ENCODE measurements at places on chromosomes 16 and 17.

GRCh38 chr17:18042983-18043382, 3.8 kb downstream of the GID4 start:
- DNase-seq, result no peak

- DNase-seq, result no peak
These were observed 41.4 kb downstream of the HYDIN start for GRCh38 chr16:71188956-71189712.

- DNase-seq, result no peak
These were observed 64.9 kb downstream of the ITFG1 start for GRCh38 chr16:47395733-47396498.

DNA sequence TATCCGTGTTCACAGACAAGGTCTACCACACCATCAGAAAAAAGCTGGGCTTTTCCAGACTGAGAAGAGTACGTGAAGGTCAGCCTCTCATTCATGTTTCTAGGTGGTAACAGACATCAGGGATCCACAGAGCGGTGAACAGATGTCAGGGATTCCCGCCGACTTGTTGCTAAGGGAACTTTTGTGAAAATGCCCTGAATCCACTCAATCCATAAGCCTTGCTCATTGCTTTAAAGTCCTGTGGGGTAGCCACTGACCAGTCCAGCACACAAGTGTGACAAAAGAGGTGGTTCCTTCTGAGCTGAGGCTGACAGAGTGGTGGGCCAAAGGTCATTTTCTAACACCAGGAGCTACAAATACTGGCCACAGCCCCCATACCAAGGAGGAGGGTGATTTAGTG, 5.9 kb downstream of the GAS7 start:
- DNase-seq, result no peak

- DNase-seq, result no peak
These were observed 2.2 kb upstream of the KRT33A start for GRCh38 chr17:41352597-41353366.

GRCh38 chr17:57226793-57227192, 29.5 kb upstream of the MSI2 start:
- no peak for DNase-seq

- DNase-seq, result no peak
These were observed 96.9 kb downstream of the SKAP1 start for GRCh38 chr17:48333034-48333530.

DNA sequence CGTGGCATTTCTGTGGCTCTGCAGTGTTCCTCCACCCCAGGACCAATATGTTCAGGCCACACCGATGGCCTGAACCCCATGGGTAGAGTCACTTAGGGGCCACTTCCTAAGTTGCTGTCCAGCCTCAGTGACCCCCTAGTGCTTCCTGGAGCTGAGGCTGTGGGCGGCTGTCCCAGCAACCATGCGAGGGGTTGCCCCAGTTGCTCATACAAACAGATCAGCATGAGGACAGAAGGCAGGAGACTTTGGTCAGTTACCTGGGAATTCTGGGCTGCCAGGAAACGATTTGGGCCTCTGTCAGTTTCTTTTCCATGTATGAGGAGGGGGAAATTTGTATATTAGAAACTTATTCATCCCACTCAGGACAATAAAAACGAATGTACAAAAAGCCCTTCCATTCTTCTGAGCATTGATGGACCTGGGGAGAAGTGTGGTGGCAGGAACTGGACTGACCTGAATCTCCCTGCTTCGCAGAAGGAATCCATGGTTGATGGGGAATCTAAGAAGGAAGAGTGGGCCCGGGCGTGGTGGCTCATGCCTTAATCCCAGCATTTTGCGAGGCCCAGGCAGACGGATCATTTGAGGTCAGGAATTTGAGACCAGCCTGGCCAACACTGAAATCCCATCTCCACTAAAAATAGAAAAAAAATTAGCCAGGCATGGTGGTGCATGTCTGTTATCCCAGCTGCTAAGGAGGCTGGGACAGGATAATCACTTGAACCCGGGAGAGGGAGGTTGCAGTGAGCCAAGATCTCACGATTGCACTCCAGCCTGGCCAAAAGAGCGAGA, 4.9 kb upstream of the IL32 start:
- DNase-seq, result no peak
